ENCODE measurements at places on chromosomes 6 and 20.

DNA sequence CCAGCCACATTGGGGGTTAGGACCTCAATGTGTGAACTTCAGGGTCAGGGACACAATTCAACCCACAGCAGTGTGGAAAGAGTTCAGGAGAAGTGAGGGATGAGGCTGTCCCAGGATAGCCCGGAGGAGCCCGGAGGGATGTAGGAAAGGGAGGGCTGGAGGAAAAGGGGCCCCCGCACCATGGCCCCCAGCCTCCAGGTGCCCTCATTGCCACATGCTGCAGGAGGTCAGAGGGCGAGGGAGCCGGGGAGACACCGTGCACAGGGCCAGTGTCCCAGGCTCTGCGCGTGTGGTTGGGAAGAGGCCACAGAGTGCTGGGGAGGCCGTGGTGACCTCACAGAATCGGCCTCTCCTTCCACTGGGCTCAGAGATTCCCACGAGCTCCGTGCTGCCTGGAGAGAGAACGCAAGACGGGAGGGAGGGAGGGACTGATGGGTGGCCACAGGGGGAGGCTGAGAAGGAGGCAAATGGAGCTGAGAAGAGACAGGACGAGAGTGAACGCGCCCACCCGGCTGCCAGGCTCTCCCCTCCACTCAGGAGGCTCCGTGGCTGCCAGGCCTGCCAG lies 215.1 kb downstream of the DLL1 start:
- DNase-seq: no peak

- no peak for DNase-seq
These were observed 25.2 kb downstream of the HLA-A start for GRCh38 chr6:29967379-29968010.

GRCh38 chr6:46273911-46274310 lies 103.1 kb upstream of the ENPP5 start:
- DNase-seq: no peak

- DNase-seq: no peak
These were observed 124.1 kb upstream of the ESR1 start for GRCh38 chr6:151683381-151683780.

DNA sequence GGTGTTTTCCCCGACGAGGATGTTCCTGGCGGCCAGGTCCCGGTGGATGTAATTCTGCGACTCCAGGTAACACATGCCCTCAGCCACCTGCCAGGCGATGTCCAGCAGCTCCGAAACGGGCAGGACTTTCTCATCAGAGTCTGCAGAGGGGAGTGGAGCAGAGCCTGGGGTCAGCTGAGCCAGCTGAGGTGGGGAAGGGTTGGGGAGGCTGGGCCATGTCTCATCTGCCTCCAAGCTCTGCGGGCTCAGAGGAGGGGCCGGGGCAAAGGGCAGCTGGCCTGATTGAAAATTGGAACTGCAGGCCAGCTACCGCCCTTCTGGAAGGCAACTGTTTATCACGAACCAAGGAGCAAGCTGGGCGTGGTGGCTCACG lies 6.4 kb downstream of the PTK6 start:
- DNase-seq: no peak

DNA sequence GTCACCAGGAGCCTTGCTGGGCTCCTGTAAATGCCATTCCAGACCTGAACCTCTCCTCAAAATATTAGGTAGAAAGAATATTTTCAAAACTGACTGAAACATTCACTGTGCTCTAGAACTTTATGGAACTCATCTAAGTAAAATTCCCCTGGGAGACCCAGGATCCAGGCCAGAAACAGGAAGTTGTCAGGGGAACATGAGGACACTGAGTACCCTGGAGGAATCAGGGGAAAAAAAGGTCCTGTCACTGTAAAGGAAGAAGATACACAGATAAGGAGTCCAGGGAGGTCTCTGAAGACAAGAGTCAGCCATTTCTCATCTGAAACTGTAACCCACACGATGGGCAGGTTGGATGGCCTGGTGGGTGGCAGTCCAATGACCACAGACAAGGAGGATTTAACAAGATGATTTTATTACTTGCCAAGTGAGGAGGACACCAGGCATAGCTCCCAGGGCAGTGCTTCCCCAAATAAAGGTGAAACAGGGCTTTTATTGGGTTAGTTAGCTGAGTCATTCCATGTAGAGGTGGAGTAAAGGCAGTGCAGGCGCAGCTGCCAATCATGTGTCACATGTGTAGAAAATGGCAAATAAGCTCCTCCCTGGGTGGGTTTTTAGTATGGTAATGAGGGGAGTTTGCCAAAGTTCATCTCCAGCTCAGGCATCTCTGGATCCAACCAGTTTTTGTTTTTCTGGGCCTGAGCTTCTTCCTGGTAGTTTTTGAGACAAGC lies 138.5 kb downstream of the RCAN2 start:
- no peak for DNase-seq

DNA sequence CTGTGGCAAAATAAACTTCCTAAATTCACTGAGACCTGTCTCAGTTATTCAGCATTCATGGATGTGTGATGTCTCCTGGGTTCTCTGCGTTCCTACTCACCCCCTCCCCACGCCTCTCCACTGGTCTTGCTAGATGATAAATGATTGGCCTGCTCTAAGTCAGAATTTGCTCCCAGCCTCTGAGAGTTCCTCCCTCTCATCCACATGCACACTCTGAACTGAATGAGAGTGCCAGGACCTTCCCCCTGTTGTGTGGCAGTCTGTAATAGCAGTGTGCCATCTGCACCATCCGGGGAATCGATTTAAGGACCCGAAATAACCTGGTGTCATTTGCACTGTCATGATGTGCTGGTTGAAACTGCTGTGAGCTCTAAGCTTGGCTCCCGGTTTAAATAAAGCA lies 135.8 kb upstream of the AFDN start:
- no peak for DNase-seq

DNA sequence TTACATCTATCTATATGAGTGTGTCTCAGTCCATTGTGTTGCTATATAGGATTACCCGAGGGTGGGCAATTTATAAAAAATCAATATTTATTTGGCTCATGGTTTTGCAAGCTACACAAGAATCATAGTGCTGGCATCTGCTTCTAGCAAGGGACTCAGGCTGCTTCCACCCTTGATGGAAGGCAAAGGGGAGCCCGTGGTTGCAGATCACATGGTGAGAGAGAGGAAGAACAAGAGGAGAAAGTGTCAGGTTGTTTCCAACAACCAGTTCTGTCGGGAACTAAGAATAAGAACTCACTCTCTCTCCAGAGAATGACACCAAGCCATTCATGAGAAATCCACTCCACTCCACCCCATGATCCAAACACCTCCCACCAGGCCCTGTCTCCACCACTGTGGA lies 48.2 kb upstream of the TENT5A start:
- DNase-seq: no peak

DNA sequence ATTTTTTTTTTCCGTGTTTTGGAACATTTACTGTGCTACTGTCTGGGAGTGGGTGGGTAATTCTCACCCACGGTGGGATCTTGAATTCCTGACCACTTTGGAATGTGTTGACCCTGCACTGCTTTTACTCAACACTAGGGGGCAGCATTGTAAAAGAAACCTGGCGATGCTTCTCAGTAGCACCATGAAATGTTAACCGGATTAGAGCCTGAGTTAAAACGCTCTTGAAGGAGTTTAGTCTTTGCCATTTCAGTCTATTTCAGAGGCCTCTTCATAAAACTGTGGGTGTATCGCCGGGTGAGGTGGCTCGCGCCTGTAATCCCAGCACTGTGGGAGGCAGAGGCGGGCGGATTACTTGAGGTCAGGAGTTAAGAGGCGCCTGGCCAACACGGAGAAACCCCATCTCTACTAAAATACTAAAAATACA lies 114.4 kb upstream of the PRND start:
- peak; percentile 44 for DNase-seq

GRCh38 chr20:5119435-5120184 lies at the start of gene PCNA:
Gene PCNA, minus strand, starts transcription at chr20:5119958. Its CDS starts 160 bp downstream, at chr20:5119798.
- DNase-seq: peak; percentile 91

DNA sequence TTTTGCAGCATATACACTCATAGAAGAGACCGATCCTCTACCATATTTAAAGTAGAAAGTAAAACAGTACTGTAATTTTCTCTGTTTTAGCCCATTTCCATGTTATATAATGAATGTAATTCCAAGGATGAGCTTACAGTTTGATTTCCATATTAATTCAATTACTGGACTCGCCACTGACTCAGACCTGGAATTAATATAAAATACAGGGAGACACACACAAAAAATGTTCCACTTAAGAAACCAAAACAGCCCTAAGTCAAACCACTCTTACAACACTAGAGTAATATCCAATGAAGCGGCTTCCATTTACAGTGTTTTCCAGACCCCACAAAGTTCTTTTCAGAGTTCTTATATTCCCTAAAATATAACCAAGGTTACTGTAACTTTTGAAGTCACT lies 110.6 kb downstream of the BACH2 start:
- DNase-seq: no peak

- no peak for DNase-seq
These were observed 19.0 kb downstream of the HIVEP1 start for GRCh38 chr6:12030993-12031550.

DNA sequence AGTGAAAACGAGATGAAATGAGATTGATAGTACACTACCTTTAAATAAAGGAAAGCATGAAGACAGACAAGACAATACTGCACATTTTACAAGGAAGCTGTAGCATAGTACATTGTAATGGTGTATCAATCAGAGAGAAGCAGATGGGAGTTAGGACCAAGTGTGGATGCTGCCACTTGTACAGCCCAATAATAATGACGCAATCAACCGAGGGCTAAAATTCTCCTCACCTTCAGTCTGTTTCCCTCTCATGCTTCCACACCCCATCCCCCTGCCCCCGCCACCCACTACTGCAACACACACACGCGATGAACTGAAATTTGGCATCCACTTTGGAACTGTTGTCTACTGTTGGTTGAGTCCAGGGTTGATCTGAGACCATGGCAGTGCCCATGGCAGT lies 12.4 kb upstream of the HDGFL1 start:
- DNase-seq: no peak

DNA sequence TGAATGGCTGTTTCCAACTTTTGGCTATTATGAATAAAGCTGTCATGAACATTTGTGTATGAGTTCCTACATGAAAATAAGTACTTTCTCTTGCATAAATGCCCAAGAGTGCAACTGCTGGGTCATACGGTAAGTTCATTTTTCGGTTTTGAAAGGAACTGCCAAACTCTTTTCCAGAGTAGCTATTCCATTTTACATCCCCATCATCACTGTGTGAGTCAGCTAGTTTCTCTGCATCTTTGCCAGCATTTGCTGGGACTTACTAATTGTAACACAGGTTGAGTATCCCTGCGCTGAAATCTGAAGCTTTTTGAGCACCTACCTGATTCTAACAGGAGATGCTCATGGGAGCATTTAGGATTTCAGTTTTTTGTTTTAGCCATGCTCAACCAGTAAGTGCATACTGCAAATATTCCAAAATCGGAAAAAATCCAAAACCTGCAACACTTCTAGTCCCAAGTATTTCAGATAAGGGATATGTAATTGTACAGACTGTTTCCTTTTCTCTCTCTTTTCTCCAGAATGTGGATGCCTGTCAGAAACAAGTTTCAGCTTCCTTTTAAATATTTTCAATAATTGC lies 118.4 kb downstream of the DTNBP1 start:
- DNase-seq: no peak

GRCh38 chr6:28923318-28924102 lies at the start of gene TRIM27:
Gene TRIM27, minus strand, starts transcription at chr6:28923985. Its CDS starts 353 bp downstream, at chr6:28923632.
- no peak for DNase-seq

GRCh38 chr20:58577871-58578598 lies 62.8 kb upstream of the APCDD1L start:
- DNase-seq: no peak

DNA sequence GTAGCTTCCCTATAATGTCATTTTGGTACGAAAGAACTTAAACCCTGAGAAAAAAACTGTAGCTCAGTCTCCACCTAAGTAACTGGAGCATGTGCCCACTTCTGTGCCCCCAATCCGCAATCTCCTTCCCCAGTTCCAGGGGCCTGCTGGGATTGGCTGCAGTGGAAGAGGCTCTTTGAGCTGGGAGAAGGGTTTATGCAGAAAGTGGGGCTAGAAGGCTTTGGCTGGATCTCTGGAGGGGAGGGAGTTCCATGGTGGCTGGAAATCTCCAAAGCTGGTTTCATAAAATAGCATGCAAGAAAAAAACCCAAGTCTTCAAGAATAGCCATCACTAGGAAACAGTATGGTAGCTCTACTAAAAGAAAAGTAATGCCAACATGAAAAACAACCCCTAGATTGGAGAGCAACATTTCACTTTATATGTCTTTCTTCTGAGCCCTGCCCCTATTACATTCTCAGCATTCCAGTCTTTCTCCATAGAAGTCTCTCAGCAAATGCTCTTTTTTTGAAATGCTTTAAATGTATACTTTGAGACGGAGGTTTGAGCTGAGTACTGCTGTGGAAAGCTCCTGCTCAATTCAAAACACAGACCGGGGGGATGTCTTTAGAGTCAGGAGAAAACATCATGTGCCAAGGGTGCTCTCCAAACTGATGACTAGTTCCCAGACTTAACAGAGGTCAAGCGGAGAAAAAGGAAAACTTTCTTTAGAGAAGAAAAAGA lies 36.0 kb upstream of the FOXO3 start:
- no peak for DNase-seq

GRCh38 chr6:170443151-170443662 lies 109.9 kb downstream of the PSMB1 start:
- DNase-seq: no peak

DNA sequence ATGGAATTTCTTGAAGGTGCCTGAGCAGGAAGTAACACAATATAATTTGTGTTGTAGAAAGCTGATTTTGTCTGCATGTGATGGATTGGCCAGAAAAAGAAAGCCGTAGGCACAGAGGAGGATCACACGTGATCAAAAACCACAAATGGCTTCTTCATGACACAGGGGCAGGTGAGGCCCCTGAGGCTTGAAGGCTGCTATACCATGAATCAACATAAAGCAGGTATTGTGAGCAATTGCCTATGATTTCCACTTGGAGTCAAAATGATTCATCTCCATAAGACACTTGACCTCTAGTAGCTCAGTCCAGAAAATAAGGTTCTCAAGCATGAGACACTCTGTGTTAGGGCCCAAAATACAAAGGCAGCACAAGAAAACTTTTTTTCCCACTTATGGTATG lies 42.4 kb upstream of the EYA4 start:
- DNase-seq: no peak

DNA sequence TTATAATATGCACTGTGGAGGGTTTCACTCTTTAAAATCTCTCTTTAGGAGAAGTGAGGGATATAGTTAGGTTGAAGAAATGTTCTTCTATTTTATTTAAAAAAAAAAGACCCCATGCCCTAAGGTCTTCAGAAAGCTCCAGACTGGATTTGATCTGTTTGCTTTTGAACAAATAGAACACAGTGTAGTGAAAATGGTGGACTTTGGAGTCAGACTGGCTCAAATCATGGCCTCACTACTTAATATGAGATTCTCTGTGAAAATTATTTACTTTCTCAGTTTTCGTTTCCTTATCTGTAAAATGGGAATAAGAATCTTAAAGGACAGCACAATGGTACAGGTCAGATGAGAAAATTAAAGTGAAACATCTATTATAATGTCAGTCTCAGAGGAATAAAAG lies 203.9 kb downstream of the ASCC3 start:
- DNase-seq: no peak

GRCh38 chr6:25295651-25296050 lies 16.5 kb downstream of the CARMIL1 start:
- no peak for DNase-seq

DNA sequence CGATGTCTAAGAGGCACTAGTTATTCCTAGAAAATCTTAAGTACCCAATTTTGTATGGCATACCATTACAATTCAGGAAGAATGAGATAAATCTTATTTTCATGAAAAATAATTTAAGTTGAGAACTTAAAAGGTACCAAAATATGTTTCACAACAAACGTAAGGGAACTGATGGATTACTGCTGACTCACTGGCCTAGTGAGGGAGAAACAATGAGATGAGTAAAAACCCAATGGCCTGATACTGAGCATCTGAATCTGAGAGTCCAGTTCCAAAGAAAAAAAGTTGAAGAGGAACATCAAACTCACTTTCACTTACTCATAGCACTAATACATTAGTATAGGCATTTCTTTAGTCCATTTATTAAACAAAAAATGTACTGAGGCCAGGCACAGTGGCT lies 56.0 kb downstream of the MDN1 start:
- DNase-seq: no peak

Measured in NCI-H1417 treated with DMSO at 0.1 percent for 48 hours (cell line).